Stimulated activated CD8-positive, alpha-beta memory T cell treated with anti-CD3 and anti-CD28 coated beads, Interleukin-2, amount 100 ng/mL, for 1 hour (primary cell): ENCODE measurements at places on chromosomes 16 and 17.

DNA sequence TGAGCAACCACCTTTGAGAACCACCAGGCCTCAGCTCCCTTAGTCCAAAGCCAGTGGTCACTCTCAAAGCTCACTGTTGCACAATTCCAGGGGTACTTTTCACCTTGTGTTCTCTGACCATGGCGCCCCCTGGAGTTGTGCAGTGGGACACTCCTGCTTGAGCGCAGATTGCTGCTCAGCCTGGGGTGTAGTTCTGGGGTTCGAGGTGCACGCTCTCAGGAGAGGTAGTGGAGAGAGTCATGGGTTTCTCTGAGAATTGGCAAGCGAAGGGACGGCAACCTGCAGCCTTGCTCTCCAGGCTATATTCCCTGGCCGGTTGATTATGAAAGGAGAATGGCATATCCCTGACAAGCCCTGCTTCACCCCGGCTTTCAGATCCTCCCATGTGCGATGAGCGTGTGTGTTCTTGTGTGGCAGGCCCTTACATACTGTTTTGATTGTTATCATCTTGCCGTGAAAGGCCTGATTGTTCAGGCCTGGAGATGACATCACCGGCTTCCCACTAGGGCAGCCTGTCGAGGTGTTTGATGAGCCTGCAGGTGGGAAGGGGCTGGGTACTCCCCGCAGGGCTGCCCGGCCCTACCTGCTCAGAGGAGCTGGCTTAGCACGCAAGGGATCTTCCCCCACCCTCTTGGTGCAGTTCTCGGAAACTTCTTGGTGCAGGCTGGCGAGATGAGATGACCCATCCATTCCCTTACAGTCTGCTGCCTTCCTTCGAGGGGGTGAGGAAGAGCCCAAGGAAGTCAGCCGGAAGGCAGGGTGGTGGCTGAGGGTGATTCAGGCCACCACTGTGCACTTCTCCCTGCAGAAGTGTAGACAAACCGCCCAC, 431.2 kb downstream of the SLC39A11 start:
- DNase-seq, result no peak

DNA sequence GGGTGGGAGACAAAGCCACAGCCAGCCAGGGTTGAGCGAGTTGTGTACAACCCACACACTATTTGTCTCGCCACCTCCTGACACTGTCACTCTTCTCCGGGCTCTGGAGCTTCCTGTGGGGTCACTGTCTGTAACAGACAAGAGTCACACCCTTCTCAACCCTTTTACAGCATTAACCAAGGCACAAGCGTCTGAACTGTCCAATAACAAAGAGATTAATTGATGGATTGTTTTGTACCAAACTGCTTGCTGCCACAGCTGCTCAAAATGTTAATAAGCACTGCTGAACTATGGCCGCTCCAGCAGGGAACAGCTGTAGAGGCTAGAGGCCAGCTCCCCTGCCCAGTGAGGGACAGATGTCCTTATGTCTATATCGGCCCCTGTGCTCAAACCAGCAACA, 25.2 kb upstream of the HYDIN start:
- no peak for DNase-seq

GRCh38 chr17:78793415-78793814, 11.3 kb upstream of the CYTH1 start:
- DNase-seq, result no peak

GRCh38 chr17:57957886-57958285, 2.7 kb upstream of the CUEDC1 start:
- DNase-seq, result no peak

- DNase-seq, result no peak
Measured at GRCh38 chr16:85945424-85945751, 46.4 kb downstream of the IRF8 start.

DNA sequence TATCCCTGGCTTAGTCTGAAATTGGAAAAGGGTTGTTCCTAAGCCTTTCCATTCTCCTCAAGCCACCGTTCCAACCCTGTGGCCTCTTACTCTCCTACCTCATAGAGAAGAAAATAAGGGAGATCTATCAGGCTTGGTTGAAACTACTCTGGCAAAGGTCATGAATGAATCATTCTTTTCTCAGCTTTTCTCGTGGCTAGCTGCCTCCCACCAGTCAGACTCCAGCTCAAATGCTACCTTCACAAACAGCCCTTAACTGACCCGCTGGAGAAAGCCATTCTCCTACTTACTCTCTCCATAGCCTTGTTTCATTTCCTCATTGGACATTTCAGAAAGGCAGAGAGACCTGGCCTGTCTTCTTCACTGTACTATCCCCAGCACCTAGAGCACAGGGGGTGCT, 8.9 kb downstream of the MYH10 start:
- no peak for DNase-seq

DNA sequence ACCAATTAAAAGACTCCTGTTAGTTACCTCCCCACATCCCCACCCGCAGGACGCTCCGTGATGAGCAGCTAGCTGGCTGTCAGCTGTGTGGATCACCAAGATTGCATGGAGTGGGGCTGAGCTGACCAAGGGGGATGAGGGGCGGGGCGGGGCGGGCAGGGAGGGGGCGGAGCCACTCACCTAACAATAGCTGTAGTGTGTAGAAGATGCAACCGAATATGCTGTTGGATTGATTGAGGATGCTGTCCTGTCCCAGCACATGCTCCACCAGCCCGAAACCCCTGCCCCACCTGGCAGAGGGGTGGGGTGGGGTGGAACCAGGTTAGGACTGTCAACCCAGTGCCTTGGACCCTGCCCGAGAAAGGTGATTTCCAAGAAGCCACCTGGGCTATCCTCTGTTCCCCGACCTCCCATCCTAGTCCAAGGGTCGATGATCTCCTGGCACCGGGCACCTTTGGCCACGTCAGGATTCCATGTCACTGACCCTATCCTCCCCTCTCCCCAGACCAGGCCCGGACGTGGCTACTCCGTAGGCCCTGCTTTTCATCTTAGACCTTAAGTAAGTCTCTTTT, 1.4 kb downstream of the VKORC1 start:
- DNase-seq, result no peak

DNA sequence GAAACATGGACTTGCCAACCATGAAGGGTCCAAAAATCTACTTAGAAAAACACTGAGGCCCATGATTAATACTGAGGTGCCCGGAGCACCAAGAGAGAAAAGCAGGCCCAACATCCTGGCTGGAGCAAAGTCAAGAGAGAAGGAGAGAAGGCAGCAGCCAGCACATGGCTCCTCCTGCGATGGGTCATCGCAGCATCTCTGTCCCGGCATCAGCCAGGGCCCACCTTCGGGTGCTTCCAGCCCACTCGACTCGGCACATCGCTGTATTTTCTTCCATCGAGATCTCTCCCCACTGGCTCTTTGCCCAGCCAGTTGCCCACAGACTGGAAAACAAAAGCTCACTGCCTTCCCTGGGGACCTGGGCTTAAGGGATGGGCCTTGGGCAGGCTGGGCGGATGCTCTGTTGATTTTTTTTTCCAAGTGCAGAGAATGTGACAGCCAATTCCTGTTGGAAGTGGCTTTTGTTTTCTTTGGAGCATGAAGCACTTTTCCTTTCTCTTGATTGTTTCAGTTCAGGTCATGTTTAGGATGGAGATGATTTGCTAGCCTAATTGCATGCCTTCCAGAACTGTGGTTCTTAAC, 58.1 kb downstream of the CYB5B start:
- no peak for DNase-seq

- DNase-seq, result no peak
Measured at GRCh38 chr16:10314811-10315210, 71.0 kb upstream of the ATF7IP2 start.

- no peak for DNase-seq
Measured at GRCh38 chr16:56357765-56358322, 67.5 kb downstream of the AMFR start.

- DNase-seq, result no peak
Measured at GRCh38 chr16:79776243-79776847, 175.8 kb upstream of the MAF start.

DNA sequence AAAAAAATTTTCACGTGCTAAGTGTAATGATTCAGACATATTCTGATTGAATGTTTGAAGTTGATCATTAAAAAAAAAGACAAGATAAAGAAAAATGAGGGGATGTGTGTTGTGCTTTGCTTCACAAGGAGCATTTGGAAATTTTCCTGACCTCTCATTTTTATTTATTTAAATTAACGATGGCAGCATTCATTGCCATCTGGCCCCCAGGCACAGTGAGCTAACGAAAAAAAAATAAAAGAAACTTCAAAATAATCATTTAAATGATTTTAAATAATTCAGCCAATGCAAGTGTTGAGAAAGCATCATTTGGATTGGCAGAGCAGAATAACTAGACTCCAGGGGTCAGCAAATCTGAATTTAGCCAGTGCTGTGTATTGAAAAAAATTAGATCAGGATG, 1037.2 kb downstream of the CDH11 start:
- DNase-seq, result no peak

DNA sequence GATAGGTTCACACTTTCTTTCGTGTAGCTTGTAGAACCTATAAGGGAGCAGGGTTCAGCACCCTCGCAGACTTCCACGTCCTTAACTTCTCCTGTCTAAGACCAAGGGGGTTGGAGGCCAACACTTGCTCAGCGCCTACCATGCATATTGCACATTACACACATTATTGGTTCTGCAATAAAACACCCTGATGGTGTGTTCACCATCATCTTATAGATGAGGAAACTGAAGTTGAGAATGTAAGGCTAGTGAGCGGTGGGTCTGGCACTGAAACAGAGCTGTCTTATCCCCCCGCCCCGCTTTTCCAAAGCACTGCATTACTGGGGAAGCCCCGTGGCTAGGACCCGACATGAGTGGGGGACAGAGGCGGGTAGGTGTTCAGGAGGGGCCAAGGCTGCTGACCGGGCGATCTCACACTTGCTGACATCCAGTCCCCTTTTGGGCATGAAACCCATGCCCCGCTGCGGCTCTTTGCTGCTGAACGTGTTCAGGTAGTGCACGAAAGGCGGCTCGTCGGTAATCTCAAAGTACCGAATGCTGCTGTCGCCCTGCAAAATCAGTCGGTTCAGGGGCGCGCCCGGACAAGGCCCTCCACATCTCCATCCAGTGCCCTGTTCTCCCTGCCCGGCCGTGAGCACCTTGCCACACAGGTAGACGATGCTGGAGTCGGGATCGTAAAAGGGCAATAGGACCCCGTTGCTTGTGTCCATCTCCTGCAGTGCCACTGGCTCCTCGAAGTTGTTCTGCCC, 6.2 kb downstream of the CORO6 start:
- DNase-seq, result no peak

DNA sequence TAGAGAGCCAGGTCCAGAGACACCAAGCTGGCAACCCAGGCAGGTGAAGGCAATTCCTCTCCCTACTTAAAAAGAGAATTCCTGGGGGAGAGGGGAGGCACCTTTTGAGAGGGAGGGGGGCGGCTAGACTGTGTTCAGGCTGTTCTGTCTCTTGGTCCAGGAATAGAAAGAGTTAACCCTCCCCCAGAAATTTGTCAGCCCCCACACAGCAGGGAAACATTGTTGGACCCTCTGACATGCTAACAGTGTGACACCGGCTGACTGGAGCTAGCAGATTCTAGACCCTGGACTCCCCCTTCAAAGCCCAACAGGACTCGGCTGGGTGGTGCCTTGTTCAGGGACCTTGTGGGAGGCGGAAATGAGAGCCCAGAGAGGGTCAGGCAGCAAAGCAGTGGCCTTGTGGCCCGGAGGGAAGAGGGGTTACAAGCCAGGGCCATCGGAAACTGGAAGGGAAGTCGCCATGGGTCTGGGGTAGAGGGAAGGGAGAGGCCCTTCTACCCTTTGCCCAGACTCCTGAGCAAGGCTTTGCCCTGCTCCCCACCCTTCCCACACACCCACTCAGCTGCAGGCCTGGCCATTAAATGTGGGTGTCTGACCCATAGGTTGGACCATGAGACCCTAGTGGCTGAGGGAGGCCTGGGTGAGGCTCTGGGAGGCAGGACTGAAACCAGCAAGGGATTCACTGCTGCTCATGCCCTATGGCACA, 44.6 kb downstream of the RAI1 start:
- no peak for DNase-seq

- no peak for DNase-seq
Measured at GRCh38 chr17:1203967-1204291, 24.1 kb upstream of the ABR start.

DNA sequence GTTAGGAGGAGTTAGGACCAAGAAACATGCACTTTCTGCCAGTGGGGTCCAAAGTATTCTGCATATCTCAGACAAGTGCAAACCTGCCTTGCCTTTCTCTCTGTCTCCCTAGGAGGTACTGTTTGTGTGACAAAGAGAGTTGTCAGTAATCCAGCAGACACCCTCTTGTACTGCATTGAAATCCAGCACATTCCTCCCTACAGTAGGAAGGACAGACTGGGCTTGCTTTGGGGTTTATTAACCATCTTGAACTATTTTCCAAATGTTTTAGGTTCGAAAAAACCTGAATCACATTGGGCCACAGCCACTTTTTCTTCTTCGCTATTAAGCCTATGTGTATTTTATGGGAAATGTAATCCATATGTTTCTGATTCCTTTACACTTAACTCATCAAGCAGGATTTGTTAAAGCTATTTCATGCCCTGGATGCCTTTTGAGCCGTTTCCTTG, 204.2 kb upstream of the KCNJ16 start:
- no peak for DNase-seq

GRCh38 chr16:79210607-79211006, 389.9 kb downstream of the MAF start:
- DNase-seq, result no peak

GRCh38 chr17:2237521-2237921, 66.1 kb downstream of the SMG6 start:
- DNase-seq, result no peak

DNA sequence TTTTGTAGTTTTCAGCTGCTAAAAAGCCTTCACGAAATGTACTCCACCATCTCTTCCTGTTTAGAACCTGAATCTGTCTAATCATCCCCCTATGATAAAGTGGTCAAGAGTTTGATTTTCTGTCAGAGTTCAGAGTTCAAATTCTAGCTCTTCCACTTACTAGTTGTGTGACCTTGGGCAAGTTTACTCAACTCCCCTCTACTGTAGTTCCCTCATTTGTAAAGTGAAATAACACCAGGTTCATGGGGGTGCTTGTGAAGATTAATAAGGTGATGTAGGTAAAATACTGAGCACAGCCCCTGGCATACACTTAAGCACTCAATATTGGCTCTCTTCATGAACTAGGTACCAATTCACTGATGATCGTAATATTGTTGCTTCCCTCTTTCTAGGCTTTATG, 1.2 kb upstream of the CDC6 start:
- no peak for DNase-seq

GRCh38 chr17:36057911-36058310, 6.2 kb upstream of the CCL18 start:
- no peak for DNase-seq

DNA sequence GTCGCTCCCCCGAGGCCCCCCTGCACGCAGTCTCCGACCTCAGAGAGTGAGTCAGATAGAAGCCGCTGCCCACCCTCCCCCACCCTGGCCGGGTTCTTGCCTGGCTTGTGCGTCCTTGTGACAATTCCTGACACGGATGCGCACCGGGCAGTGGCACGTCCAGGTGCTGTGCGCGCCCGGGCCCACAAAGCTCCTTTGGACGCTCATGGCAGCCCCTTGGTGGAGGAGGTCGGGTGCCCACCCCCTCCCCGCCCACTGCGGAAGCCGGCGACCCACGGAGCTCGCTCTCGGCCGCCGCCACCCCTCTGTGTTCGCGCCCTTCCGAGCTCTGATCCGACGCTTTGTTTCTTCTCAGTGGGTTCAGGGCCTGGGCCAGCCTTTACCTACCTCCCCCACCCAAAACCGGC, 662 bp upstream of the TUBB3 start:
- DNase-seq, result no peak
